ENCODE measurements at places on chromosomes 1 and 21.

- H3K4me1 ChIP-seq, result peaks cover under 1% of the 10 kb centered on the region
- H3K4me3 ChIP-seq, result no peak overlapping the region
- no peak for DNase-seq
- peaks cover 3% of the 10 kb centered on the region for H3K36me3 ChIP-seq
Measured at GRCh38 chr21:34589511-34590282, 25.2 kb downstream of the RCAN1 start.

GRCh38 chr1:101509370-101509769 lies 272.6 kb downstream of the S1PR1 start:
- no peak for DNase-seq
- H3K4me1 ChIP-seq, result no peaks in the 10 kb centered on the region
- peaks cover 11% of the 10 kb centered on the region for H3K27me3 ChIP-seq
- no peaks in the 10 kb centered on the region for H3K36me3 ChIP-seq
- H3K27ac ChIP-seq, result no peak overlapping the region

GRCh38 chr21:31937303-31937702 lies 64.5 kb downstream of the HUNK start:
- no peaks in the 10 kb centered on the region for H3K27me3 ChIP-seq
- DNase-seq, result no peak
- H3K36me3 ChIP-seq, result no peaks in the 10 kb centered on the region
- no peak overlapping the region for H3K4me3 ChIP-seq

DNA sequence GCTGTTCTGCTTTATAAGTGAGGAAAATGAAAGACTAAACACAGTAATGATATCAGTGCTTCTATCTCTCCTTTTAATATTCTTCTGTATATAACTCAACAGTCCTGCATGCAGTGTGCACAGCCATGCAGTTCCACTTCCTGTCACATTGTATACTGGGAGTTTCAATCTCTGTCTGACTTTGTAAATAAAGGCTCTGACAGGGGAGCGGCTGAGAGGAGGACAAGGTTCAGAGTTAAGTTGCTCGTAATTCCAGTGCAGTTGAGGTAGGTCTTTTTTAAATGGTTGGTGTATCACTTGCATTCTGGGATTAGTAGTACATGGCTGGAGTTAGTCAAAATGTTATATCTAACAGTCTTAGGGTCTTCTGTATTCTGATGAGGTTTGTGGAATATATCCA lies 264.5 kb downstream of the OLFM3 start:
- H3K36me3 ChIP-seq, result no peaks in the 10 kb centered on the region
- H3K27me3 ChIP-seq, result no peaks in the 10 kb centered on the region
- H3K4me3 ChIP-seq, result no peak overlapping the region
- H3K27ac ChIP-seq, result no peak overlapping the region
- no peaks in the 10 kb centered on the region for H3K4me1 ChIP-seq
- DNase-seq, result no peak

DNA sequence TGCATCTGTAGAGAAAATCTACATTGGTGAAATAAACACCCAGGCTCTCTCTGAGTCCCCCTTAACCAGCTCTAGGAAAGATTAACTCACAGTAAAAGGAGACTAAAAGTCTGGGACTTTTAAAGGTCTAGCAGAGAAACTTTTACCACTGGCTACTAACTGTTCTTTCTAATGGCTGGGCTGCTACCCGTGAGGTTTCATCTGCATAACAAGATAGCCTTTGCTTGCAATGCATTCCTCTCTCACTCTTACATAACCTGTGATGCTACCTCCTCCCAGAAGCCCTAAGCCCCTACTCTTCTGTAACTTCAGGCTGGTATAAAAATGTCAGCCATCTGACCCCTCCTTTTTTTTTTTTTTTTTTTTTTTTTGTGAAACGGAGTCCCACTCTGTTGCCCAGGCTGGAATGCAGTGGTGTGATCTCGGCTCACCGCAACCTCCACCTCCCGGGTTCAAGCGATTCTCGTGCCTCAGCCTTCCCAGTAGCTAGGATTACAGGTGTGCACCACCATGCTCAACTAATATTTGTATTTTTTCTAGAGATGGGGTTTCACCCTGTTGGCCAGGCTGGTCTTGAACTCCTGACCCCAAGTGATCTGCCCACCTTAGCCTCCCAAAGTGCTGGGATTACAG lies 344.2 kb downstream of the RGS7 start:
- no peaks in the 10 kb centered on the region for H3K4me1 ChIP-seq
- DNase-seq, result no peak
- no peak overlapping the region for H3K4me3 ChIP-seq
- H3K36me3 ChIP-seq, result no peaks in the 10 kb centered on the region
- H3K27ac ChIP-seq, result no peak overlapping the region

DNA sequence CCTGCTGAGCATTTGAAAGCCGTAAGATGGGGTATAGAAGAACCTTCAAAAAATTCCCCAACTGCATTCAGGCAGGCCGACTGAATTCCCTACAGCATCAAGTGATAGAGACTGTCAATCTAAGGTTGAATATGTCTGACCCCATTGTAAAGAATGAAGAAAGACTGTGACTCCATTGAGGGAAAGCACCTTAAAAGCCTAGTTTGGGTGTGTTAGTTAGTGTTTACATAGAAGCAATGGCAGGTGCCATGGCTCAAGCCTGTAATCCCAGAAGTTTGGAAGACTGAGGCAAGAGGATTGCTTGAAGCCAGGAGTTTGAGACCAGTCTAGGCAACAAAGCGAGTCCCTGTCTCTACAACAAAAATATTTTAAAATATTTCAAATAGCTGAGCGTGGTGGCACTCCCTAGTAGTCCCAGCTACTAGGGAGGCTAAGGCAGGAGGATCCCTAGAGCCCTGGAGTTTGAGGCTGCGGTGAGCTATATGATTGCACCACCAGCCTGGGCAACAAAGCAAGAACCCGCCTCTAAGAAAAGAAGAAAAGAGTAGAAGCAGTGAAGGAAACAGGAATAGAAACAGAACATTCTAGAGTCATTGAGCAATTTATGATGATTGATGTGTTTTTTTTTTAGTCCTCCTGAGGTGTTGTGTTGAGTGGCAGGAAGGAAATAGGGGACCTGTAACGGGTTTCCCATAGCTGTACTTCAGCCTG lies 15.4 kb downstream of the POLR3GL start:
- no peak overlapping the region for H3K4me3 ChIP-seq
- H3K27ac ChIP-seq, result no peak overlapping the region
- H3K27me3 ChIP-seq, result no peaks in the 10 kb centered on the region
- no peaks in the 10 kb centered on the region for H3K36me3 ChIP-seq
- peaks cover 37% of the 10 kb centered on the region for H3K4me1 ChIP-seq

DNA sequence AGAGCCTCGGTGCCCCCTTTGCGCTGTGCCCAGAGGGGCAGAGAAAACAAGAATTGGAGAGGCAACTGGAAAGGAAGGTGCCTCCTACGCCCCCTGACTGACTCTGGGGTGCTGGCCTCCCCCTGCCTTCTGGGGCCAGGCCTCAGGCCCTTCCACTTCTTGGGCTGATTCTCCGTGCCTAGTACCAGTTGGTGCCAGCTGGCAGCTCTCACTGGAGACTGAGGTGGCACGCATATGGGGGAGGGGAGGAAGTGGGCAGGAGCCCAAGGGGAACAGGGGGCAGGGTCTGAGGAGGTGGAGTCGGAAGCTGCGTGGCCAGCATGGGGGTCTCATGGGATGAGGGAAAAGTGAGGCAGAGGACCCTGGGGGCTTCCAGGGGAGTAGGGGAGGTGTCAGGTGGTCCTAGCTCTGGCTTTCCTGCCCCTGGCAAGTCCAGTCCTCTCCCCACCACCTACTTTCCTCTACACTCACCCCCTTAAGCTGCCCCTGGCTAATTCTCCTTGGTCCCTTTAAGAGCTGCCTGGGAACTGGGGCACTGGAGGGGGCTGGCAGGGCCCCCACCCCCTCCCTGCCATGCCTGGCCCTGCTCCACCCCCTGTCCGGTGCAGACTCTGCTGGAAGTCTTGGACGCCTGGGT lies 6.5 kb upstream of the SEMA4A start:
- H3K4me3 ChIP-seq, result no peak overlapping the region
- H3K27ac ChIP-seq, result peak overlapping the region; percentile 76
- DNase-seq, result no peak
- H3K27me3 ChIP-seq, result no peaks in the 10 kb centered on the region

- no peak overlapping the region for H3K27ac ChIP-seq
- H3K36me3 ChIP-seq, result no peaks in the 10 kb centered on the region
- no peak for DNase-seq
- H3K4me3 ChIP-seq, result no peak overlapping the region
Measured at GRCh38 chr1:31725134-31725533, 21.3 kb upstream of the COL16A1 start.

DNA sequence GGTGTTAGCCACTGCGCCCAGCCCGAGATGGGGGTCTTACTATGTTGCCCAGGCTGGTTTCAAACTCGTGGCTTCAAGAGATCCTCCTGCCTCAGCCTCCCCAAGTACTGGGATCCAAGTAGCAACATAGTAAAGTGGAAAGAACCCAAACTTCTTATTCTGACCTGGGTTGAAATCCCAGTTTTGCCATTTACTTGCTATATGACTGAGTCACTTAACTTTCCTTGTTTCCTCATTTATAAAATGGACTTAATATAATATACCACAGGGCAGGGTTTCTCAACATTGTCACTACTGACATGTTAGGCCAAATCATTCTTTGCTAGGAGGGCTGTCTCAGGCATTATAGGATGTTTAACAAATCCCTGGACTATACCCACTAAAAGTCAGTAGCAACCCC lies 6.7 kb downstream of the PFDN2 start:
- peaks cover 47% of the 10 kb centered on the region for H3K36me3 ChIP-seq
- peaks cover 40% of the 10 kb centered on the region for H3K4me1 ChIP-seq
- no peaks in the 10 kb centered on the region for H3K27me3 ChIP-seq

DNA sequence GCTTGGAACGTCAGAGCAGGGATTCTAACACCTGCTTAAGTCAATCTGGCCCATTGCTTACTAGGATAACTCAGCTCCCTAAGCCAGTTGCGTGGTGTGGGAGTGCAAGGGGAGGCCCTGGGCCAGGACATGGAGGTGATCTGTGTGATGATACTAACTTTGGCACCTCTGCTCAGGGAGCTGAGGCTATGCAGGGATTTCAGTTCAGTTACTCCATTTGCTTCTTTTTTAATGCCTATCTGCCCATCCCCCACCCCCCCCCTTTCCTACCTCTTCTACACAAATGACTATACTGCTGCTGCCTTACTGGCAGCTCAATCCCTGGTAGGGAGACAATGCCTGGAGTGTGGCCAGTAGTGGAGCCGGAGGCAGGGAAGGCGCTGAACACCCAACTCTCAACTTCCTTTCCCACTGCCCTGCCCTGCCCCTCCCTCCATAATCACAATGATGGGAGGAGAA lies 19.5 kb downstream of the INKA2 start:
- H3K27me3 ChIP-seq, result no peaks in the 10 kb centered on the region
- H3K4me1 ChIP-seq, result peaks cover 7% of the 10 kb centered on the region
- no peak for DNase-seq
- no peak overlapping the region for H3K4me3 ChIP-seq
- H3K27ac ChIP-seq, result no peak overlapping the region
- H3K36me3 ChIP-seq, result peaks cover 25% of the 10 kb centered on the region

DNA sequence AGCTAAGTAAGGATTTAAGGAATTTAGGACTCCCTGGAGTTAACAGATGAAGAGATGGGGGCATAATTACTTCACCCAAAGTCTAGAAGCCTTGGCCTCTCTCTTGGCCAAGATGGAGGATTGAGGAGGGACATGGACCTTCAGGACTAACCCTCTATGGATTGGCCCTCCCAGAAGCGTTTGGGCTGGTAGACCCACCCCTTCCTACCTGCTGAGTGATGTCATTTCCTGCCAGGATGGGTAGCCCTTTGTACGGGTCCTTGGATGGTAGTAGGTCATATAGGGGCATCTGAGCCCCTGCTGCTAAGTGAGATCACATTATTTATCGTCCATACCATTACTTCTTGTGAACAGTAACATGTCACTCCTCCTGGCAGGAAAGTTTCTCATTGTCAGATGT lies 17.7 kb downstream of the LURAP1 start:
- H3K36me3 ChIP-seq, result no peaks in the 10 kb centered on the region
- H3K27me3 ChIP-seq, result peaks cover 7% of the 10 kb centered on the region
- no peak for DNase-seq
- H3K4me1 ChIP-seq, result no peaks in the 10 kb centered on the region
- H3K4me3 ChIP-seq, result no peak overlapping the region

DNA sequence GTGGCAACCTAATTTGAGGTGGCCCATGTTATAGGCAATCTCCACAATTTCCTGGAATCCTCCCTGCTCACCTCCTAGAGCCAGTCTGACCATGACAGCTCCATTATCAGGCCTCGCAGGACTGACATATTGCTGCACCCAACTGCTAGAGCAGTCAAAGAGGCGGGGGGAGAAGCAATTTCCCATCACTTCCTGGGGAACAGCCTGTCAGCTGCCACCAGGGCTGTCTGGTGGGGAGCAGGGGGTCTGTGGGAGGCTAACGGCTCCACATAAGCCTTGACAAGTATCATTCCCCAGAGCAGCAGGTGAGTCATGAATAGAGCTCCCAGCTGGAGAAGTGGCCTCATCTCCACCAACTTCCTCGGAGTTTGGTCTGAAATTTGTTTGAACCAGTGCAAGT lies 322.9 kb downstream of the MATN1 start:
- no peaks in the 10 kb centered on the region for H3K4me1 ChIP-seq
- H3K27me3 ChIP-seq, result no peaks in the 10 kb centered on the region
- H3K36me3 ChIP-seq, result no peaks in the 10 kb centered on the region
- H3K27ac ChIP-seq, result no peak overlapping the region
- H3K4me3 ChIP-seq, result no peak overlapping the region

- H3K27ac ChIP-seq, result no peak overlapping the region
- H3K4me1 ChIP-seq, result peaks cover 8% of the 10 kb centered on the region
- H3K36me3 ChIP-seq, result peaks cover 24% of the 10 kb centered on the region
- H3K4me3 ChIP-seq, result no peak overlapping the region
- H3K27me3 ChIP-seq, result no peaks in the 10 kb centered on the region
Measured at GRCh38 chr1:96820107-96820506, 98.5 kb downstream of the PTBP2 start.

DNA sequence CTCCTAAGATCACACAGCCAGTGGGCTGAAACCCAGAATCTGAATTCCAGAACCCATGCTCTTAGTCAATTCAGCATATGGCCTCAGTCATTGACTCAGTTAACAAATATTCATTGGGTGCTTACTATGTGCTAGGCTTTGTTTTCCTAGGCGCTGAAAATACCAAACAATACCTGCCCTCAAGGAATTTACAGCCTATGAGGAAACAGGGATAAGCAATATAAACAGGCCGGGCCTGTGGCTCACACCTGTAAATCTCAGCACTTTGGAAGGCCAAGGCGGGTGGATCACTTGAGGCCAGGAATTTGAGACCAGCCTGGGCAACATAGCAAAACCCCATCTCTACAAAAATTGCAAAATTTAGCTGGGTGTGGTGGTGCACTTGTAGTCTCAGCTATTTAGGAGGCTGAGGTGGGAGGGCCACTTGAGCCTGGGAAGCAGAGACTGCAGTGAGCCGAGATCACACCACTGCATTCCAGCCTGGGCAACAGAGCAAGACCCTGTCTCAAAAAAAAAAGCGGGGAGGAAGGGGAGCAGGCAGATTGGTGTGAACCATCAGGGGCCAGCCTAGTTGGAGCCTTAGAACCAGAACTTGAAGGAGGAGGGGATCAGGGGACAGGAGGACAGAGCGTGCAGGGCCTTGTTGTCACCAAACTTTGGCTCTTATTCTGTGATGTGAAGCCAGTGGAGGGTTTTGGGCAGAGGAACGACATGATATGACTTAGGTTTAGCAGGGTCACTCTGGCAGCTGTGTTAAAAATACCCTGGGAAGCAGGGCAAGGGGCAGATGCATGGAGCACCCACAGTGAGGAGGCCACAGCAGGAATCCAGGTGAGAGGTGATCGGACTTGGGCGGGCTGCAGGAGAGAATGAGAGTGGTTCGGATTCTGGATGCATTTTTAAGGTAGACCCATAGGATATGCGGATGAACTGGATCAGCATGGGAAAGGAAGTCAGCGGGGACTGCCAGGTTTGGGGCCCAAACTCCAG lies 5.8 kb downstream of the TINAGL1 start:
- DNase-seq, result no peak
- no peak overlapping the region for H3K4me3 ChIP-seq
- no peaks in the 10 kb centered on the region for H3K36me3 ChIP-seq
- H3K4me1 ChIP-seq, result no peaks in the 10 kb centered on the region
- peaks cover 2% of the 10 kb centered on the region for H3K27me3 ChIP-seq

All from activated T-helper 2 cell treated with anti-CD3 and anti-CD28 coated beads, Interferon-gamma antibody, Interleukin-2, Interleukin-4, amounts not matched to agents 10 μg/mL and 5 μg/mL and 100 μg/mL, durations not matched to agents 14 hours and 24 hours and 36 hours (primary cell).